ENCODE measurements at places on chromosomes 7 and 10. TPM values are rescaled to one million over a fixed set of nuclear protein-coding genes. Genes with fewer than 3 reads are reported as not detected.

Gene HOXA9
- total RNA-seq, result not detected

GRCh38 chr10:4334015-4334414 is 492.0 kb upstream of the AKR1E2 start:
- DNase-seq, result no peak

DNA sequence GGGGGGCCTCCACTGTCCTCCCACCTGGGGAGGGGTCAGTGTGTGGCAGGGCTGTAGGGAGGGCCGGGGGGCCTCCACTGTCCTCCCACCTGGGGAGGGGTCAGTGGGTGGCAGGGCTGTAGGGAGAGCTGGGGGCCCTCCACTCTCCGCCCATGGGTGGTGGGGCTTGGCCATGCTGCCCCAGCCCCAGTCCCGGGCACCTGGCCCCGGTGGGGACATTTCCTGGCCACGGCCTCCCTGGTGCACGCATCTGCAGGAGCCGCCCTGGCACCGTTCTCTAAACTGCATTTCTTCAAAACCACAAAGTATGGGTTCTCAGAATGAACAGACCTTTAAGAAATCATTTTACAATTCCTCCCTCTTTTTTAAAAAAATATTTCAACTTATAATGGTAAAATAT is 89.3 kb upstream of the PDGFA start:
- no peak for DNase-seq

Gene ANKRD22
- not detected for total RNA-seq

Gene OR6B1
- total RNA-seq, result not detected

DNA sequence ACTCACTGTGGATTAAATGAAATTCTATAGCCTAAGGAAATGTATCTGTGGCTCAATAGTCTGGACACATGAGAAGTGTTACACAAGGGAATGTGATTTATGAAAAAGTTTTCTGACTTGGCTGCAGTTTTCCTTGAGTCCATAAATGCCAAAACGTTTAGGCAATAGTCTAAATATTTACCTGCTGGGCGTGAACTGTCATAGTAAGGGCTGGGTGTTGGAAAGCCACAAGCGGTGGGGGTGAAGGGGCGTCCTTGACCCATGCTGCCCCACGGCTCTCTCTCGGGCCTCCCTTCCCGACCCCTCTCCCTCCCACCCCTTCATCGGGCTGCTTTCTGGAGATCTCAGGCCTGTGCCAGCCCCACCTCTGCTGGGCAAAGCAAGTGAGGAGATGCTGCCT is 223.7 kb downstream of the BUB3 start:
- no peak for DNase-seq

GRCh38 chr7:142968229-142968628 is 6.1 kb upstream of the KEL start:
- no peak for DNase-seq

Gene MYO1G
- not detected for total RNA-seq

- DNase-seq, result peak; percentile 52
Observed at GRCh38 chr10:122780391-122780790, 65.3 kb downstream of the CUZD1 start.

Gene RPEL1
- total RNA-seq, result 0.10 TPM

Gene NUPR2
- not detected for total RNA-seq

Gene MYL10
- total RNA-seq, result not detected

DNA sequence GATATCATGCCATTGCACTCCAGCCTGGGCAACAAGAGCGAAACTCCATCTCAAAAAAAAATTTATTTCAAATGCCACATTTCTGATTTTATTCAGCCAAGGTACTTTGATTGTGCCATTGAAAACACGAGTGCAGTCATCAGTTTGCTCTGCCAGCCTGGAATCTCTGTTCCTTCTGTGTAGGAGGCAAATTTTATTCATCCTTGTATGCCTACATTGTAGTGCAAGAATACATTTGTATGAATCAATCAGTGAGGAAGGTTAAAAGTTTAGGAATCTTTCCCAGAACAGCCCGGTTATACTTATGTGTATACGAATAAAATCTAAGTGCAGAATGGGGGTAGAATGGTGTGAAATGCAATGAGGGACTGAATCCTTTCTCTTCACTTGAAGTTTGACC is 886 bp upstream of the TET1 start:
- DNase-seq, result no peak

Gene CHCHD3
- total RNA-seq, result 96.2 TPM

Gene ADAM8
- 3.8 TPM for total RNA-seq

Gene MYO3A
- total RNA-seq, result not detected

DNA sequence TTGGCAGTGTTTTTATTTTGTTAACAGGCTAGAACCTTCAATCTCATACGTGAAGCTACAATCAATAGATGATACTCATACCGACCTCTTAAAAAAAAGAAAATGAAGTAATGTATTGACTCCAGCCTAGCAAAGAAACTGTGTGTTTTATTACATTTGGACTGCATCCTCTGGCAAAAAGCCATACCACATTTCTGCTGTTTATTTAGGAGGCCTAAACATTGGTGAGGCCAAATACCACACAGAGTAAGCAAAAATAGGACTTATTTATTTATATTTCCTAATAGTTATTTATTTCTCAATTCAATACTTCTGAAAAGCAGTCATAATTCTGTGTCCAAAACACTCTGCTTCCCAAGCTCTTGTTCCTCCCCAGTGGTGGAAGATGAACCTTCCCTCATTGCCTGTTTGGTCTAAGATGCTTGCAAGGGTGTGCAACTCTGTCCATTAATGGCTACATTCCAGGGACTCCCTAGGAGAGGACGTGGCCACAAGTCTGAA is 398.8 kb upstream of the KLF6 start:
- DNase-seq, result peak; percentile 58

Gene NCF1
- not detected for total RNA-seq

Gene CDK1
- total RNA-seq, result 275 TPM

GRCh38 chr7:111588065-111588433 is 25.8 kb upstream of the IMMP2L start:
- no peak for DNase-seq

Gene GDF2
- not detected for total RNA-seq

DNA sequence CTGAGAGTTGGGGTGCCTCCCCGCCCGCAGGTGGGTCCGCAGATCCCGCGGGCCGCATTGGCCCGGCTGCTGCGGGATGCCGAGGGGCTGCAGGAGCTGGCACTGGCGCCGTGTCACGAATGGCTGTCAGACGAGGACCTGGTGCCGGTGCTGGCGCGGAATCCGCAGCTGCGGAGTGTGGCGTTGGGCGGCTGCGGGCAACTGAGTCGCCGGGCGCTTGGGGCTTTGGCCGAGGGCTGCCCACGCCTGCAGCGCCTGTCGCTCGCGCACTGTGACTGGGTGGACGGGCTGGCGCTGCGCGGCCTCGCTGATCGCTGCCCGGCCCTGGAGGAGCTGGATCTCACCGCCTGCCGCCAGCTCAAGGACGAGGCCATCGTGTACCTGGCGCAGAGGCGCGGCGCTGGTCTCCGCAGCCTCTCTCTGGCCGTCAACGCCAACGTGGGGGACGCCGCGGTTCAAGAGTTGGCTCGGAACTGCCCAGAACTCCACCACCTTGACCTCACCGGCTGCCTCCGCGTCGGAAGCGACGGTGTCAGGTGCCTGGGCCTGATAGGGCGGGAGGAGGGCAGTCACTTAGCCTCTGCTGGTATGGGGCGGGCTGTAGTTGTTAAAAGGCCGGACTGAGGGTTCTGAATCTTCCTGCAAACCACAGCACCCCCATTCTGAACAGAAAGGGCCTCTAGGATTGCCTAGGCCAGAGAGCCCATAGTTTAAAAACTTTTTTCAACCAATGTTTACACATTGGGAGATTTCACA is 1.3 kb downstream of the FBXL15 start:
- no peak for DNase-seq

- DNase-seq, result peak; percentile 37
Observed at GRCh38 chr7:17044396-17044795, 162.6 kb upstream of the AGR3 start.

Gene CPA5
- 0.12 TPM for total RNA-seq

GRCh38 chr7:4722960-4723630 is 41.0 kb downstream of the FOXK1 start:
- DNase-seq, result no peak

Gene PAPOLB
- not detected for total RNA-seq

DNA sequence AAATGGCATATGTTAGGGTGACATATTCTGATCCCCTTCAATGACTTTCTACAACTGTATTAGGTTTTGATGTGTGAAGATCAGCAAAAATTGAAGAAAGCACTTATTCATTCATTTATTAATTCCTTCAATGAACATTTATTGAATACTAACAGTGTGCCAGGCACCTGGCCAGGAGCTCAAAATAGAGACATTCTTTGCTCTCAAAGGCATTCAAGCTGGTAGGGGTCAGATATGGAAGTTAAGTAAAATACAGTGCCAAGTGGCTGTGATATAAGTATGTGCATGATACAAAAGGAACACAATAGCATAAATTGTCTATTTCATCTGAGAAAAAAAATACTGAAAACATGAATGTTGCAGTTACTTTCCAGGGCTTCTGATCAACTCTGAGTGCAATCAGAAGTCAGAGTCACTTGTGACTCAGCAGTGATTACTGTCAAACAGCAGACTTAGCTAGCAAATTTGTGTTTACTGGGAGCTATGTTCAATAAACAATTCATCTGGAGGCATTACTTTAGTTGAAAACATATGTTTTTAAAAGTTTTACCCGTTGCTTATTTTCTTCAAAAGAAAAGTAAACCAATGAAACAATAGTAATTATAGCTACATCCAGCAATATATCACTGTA is 60.4 kb upstream of the CACNB2 start:
- DNase-seq, result no peak

DNA sequence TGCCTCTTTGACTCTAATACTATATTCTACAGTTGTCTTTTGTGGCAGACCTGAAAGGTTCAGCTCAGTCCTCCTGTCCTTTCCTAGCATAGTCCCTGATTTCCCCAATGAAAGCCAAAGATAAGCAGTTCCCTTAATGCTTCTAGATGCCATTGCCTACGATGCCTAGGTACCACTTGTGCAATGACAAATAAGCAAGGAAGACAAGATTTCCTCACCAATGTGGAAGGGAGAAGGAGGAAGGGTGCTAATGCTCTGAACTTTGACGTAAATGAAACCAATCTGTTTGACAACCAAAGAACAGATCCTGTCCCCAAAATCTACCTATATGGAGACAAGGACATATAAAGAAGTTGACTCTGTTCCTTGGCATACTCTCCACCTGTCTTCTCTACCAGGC is 393.3 kb downstream of the KCNMA1 start:
- DNase-seq, result no peak

GRCh38 chr10:60114765-60115586 is 208.6 kb upstream of the CCDC6 start:
- peak; percentile 44 for DNase-seq

DNA sequence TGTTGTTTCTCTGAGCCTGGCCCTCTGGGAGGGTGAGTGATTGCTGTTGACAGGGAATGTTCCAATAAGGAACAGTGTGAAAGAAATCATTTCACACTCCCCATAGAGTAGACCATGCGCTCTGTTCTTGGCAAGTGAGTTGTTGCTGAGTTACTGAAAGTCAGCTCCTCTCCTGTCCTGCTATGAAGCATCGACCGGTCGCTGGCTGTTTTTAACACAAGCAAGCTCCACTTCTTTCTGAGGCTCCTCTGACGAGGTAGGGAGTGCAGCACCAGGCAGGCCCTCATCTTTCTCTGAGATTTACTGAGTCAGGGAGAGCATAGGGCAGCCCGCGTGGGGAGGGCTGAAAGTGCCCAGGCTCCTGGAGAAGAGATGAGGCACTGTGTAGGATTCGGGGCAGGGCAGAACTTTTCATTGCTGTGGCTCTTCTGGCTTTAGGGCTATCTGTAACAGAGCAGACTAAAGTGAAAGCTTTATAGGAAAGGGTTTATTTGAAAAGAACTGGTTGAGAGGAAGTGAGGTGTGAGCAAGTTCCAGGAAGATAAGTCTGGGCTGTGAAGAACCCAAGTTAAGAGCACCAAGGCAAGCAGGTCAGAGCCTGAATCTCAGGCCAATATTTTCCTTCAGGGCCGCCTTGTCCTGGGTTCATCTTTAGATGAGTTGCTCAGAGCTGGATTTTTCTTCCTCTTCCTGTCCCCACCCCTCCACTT is 332.2 kb downstream of the CCSER2 start:
- DNase-seq, result no peak

DNA sequence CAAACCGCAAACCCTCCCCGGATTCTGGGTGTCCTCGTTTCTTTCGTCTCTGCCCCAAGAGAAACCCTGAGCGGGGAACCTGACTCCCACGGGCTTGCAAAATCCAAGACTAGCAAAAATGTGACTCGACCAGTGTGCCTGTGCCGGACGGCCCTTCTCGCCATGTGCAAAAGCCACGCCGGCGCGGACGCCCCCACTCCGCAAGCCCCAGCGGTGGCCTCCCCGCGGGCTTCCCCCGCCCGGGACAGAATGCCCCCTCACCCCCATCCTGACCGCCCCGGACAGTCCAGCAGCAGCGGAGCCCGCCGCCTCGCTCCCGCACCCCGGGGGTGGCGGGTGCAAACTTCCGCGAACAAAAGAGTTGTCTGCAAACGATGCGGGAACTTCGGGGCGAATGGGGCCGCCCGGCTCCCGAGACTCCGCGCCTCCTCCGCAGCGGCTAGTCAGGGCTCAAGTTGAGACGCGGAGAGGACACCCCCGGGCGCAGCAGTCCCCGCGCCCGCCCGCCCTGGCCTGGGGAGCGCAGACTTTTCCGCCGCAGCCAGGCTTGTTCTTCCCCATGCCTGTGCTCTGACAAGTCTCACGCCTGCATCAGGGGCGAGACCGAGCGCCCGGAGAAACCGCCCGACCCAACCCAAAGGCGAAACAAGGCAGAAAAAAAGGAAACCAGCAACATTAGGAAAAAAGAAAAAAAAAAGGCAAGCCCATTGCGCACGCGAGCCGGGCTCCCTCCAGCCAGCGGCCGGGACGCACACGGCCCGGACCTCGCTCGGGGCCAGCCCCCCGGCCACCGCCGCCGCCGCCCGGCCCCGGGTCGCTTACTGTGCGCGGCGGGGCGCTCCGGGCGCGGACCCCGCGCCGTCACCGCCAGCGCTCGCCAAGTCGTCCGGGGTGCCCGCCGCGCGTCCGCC is 732 bp downstream of the FAM53B start:
- peak; percentile 21 for DNase-seq

Gene ADAM12
- 34.8 TPM for total RNA-seq

Gene SLC39A12
- not detected for total RNA-seq

GRCh38 chr7:17625043-17625442 is 315.3 kb downstream of the SNX13 start:
- peak; percentile 79 for DNase-seq

Gene SHTN1
- 3.4 TPM for total RNA-seq

GRCh38 chr10:83961620-83962019 is 177.7 kb upstream of the GHITM start:
- no peak for DNase-seq

Gene DKK1
- 7.3 TPM for total RNA-seq

Gene HKDC1
- total RNA-seq, result 3.9 TPM

Gene MRLN
- total RNA-seq, result not detected

- no peak for DNase-seq
Observed at GRCh38 chr7:71191771-71192170, 59.8 kb downstream of the GALNT17 start.

Gene GIMAP7
- not detected for total RNA-seq

Gene ACBD7
- total RNA-seq, result 6.7 TPM
